ENCODE measurements at places on chromosomes 1 and 21.

DNA sequence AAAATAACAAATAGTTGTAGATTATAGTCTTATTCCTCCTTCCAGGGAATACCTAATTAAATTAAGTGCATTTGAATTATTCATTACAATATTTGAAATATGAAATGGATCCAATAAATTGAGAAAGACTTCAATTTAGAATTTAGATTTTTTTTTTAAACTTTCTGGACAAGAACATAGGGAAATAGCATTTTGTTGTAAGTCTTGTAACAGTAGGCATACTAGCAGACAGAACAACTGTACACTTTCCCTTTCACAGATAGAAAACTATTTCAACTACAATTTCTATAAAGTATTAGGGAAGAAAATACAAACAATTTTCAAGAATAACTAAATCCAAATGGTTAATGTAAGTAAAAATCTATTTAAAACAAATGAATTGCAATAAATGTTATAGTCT, 577.5 kb downstream of the USP25 start:
- no peak for DNase-seq

DNA sequence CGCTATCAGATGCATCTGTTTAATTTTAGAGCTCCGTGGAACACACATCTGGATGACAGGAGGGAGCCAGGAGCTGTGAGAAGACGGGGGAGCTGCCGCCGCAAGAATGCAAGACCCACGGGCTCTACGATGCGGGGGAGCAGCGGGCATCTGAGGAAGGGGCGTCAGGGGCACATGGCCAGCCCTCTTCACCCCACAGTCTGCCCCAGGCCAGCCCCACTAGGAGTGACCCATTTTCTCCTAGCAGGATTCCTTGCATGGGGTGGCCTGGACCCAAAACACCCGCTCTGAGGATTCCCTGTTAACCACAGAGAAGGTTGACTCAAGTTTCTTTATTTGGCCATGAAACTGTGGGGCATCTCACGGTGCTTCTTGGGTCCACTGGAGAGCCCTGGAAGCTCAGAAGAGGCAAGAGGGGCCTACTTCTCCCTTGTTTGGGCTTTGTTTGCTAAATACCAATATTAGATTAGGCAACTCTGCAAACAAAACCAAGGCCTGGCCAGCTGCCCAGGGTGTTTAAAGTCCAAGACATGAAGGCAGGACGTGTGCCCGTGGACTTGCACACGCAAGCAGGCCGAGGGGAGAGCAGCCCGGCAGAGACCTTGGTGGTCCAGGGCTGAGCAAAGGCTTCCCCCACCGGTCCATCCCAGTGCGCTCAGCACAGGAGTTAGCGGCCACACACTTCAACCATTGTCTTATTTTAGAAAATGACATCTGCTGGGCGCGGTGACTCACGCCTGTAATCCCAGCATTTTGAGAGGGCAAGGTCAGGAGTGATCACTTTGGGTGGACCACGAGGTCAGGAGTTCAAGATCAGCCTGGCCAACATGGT, 89.8 kb downstream of the DHRS3 start:
- DNase-seq, result no peak

- no peak for DNase-seq
These were observed 79.5 kb upstream of the DNAJC6 start for GRCh38 chr1:65229754-65230339.

- DNase-seq, result no peak
These were observed 1676.7 kb downstream of the MRPL39 start for GRCh38 chr21:23930565-23930964.

DNA sequence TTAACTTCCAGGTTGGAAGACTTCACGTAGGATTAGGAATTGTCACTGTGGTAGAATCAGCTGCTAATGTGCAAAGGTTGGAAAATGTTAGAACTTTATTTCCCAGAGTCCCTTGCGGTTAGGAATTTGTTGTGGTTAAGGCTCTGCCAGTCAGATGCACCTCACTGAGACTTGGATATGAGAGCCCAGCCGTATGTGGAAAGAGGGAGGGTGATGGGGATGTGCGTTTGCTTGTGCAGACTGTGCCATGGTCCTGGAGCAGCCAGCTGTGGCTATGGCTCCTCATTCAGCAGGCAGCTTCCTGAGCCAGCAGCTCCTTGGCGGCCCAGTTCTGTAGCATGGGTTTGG, 12.5 kb downstream of the S100A10 start:
- no peak for DNase-seq

GRCh38 chr1:32337855-32338636, 2.0 kb upstream of the MARCKSL1 start:
- DNase-seq, result no peak

- DNase-seq, result peak; percentile 77
These were observed 184.8 kb downstream of the BRINP2 start for GRCh38 chr1:177355575-177355974.

DNA sequence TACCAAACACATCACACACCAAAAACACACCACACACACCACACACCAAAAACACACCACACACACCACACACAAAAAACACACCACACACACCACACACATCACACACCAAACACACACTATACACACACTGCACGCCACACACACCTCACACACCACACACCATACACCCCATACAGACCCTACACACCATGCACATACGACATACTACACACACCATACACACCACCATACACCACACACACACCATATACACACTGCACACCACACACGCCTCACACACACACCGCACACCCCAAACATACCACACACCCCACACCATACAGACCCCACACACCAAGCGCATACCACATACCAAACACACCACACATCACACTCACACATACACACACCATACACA, 226.9 kb upstream of the PKN2 start:
- DNase-seq, result no peak

DNA sequence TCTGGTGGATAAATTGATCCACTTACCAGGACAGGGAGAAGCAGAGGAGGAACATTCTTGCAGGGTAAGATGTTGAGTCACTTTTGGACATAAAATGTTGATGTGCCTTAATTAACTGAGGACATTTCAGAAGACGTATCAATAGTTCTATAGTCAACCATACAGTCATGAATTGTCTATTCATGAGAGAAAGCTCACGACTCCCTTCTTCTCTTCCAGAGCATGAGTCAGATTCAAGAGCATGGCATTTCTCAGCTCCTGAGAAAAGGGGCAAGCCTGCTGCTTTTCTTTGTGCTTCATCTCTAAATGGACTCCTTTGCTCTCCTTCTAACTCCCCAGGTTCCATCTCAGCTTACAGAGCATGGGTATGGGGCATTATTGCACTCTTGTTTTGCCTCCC, 55.7 kb downstream of the ADGRL4 start:
- DNase-seq, result no peak

- no peak for DNase-seq
These were observed 519.2 kb downstream of the KIF26B start for GRCh38 chr1:245673881-245674414.

GRCh38 chr1:237911911-237912310, 21.2 kb upstream of the ZP4 start:
- no peak for DNase-seq

- DNase-seq, result no peak
These were observed 123.7 kb downstream of the NAV1 start for GRCh38 chr1:201662646-201663045.

DNA sequence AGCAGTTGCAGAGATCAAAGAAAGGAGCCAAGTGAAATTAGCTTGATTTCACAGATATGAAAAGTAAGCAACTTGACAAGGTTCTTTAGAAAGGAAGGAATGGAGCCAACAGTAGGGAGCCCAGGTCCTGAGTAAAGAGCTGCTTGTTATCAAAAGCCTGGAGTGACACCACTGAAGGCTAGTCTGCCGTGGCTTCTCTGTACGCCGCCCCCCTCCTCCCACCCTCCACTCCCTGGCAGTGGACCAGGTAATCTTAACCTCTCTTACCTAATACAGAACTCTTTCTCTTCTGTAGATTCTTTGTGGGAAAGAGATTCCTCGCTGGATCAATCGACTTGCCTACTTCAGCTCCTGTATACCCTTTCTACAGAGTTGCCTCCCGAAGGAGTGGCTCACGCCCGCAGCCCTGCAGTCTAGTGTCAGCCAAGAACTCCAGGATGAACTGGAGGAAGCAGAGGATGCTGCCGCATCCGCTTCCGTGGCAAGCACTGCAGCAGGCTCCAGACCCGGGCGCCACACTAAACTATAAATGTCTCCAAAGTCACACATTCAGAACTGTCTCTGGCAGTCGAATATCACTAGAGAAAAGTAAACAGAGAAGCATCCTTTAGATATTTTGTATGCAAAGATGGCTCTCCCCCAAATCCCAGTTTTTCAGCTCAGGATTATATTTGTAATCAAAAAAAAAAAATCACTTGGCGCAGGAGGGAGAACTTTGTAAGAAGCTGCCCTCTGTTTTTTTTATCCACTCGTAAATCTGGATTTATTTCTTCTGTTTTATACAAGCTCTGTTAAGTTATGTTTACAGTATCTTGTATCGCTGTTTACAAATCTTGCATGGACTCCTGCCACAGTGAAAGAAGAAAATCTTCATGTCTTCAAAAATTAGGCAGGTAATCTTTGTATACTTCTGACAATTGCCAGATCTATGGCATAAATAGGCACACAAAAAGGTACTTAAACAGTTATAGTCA, 52.6 kb downstream of the DESI2 start:
- DNase-seq, result no peak

GRCh38 chr1:65141918-65142317, 6.1 kb upstream of the AK4 start:
- no peak for DNase-seq

DNA sequence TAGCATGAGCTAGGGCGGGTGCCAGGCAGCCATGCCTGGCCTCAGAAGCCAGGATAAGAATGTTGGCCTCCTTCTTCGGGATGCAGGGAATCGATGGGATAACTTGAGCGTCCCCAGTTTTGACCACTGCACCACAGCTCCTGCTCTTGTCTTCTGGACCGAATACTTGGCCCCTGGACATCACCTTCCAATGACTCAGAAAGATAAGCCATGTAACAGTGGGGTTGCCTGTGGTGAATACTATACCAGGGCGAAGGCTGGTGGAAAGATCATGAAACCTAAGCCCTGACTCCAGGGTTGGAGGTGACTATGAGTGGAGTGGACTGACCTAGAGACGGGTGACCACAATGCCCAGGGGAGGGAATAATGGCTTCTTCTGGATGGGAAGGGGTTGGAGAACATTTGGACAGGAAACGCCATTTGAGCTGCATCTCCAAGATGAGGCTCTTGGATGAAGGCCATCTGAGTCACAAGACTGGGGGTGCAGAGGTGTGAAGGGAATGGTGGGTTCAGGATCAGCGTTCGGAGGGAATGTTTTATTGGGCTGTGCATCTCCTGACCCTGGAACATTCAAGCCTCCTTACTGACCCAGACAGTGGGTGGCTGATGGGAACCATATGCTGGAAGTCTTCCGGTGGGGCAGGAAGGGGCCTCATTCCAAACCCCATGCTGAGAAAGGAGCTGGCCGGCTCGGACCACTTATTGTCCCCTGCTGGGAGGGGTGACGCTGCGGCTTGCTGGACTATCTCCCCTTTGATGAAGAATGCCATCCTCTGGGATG, 18.5 kb upstream of the KCNE2 start:
- DNase-seq, result no peak

DNA sequence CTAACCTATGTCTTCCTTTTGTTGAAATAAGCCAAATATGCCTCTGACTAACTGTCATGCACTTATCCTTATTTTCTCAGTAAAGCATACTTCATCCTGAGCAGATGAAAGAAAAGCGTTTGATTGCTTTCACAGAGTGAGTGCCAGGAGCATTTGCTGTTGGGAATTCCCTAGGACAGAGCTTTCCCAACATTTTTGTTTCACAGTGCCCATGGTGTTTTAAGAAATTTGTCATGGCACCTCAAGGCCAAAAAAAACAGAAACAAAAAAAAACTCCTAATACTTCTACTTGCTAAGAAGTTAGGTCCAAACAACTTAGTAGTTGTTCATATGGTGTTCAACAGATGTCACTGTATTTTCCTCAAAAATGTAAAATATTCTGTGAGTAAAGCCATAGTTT, 120.8 kb upstream of the BMP8A start:
- no peak for DNase-seq

DNA sequence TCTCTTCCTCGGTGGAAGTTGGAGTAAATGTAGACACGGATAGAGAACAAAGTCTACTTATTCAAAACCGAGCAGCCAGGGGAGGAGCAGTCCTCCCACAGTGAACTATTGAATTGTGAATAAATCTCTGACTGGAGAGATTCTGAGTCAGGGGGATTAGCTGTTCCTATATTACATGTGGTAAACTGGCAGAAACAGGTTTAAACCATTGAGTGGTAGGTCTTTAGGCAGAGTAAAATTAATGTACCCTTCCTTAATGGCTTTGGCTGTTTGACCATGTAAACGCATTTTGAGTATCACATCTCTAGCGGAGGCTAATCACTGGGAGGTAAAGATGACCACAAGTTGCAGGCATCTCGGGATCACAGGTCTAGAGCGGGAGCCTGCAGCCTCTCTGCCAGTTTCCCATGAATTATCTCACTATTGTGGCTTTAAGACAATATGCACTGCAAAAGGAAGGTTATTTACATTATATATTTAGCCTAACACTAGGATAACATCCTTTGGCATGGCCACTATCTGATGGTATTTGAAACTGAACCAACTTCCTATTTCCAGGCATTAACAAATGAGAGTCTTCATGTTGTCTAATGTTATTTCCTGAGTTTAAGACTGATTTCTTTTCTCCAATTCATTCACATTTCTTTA, 7.9 kb upstream of the DISC1 start:
- no peak for DNase-seq

- peak; percentile 23 for DNase-seq
These were observed 935 bp downstream of the KCNK2 start for GRCh38 chr1:215083383-215083961.

DNA sequence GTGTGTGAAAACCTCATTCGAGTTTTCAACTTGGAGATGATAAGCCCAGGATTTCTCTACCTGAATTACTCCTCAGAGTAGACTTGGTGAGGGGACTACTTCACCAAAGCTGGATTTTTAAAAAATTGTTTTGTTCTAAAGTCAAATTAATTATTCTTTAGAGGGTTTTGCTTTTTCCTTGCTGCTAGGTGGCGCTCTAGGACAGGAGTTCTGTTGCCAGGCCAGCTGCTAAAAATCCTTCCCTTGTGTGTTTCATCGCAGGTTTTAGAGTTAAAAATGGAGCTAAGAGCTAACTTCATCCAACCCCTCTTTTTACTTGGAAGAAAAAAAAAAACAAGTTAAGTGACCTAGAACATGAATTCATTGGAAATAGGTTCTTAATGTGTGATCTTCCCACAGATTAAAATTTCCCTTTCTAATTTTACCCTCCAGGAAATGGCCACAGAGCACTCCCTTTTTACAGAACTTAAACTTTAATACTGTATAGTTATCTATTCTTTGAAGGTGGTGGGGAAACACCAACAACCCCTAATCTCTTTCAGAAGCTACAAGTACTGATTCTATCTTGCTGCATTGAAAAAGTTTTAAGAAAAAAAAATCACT, 36.7 kb upstream of the FAM163A start:
- DNase-seq, result peak; percentile 58

- no peak for DNase-seq
These were observed 18.8 kb downstream of the LRRC52 start for GRCh38 chr1:165562571-165562970.

GRCh38 chr21:45611939-45612664, 31.4 kb upstream of the PCBP3 start:
- DNase-seq, result no peak

DNA sequence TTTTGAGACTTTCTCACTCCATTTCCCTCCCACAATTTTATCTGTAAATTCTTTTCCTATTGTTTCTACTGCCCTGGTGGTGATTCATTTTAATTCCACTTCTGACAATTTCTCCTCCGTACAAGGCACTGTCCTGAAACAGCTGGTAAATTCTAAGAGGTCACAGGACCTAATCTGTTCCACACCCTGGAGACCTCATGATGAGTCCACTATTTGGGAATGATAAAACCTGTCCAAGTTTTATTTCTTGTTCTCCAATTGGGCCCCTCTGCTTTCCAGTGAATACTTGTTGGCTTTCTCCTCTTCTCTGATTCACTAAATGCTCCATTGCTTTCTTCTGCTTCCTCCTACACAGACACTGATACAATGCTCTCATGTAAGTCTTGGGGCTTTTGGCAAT, 343.1 kb upstream of the DUSP10 start:
- DNase-seq, result no peak
